ENCODE measurements at places on chromosomes 11 and 22.

DNA sequence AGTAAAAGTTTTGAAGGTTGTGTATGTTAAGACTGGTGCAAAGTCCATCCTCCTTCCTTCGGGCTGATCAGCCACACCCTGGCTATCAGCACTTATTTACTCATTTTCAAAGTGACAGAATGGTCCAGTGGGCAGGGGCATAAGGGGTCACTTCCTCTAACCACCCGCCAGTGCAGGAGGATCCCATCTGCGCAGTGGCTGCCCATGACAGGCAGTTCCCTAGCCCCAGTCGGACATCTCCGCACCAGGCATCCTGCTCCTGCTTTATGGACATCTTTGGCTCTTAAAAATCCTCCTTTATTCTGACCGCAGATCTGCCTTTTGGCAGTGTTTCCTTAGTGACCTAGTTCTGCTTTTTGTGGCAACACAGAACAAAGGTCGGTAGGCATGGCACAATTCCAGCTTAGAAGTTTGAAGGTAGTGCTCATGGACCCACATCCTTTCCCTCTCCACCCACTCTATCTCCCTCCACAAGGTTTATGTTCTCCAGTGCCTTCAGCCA lies 55.9 kb downstream of the BMAL1 start:
- peak; percentile 38 for DNase-seq

- DNase-seq = peak; percentile 41
Measured at GRCh38 chr11:74157169-74157568, 13.6 kb downstream of the C2CD3 start.

- no peak for DNase-seq
Measured at GRCh38 chr22:43441751-43442150, 29.9 kb downstream of the MPPED1 start.

DNA sequence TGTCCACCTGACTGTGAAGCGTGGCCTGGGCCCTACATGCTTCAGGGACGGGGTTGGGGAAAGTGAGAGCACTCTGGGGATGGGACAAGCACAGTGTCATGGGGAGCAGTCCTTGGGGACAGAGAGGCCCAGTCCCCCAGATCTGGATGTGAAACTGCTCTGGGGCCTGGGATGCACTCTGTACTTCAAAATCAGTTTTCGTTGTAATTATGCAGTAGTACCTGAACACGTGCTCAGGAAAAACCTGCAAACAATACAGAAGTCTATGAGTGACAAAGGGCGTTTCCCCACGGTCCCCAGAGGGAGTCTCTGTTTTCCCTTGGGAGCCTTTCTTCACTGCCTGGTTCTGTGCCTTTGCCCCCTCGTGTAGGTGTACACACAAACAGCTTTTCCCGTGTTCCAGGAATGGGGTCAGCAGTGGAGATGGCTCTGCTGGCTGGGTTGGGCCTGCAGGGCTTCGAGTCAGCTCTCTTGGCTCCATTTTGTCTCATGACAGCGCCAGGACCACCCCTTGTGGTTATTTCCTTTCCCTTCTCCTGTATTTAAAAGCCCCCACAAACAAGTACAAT lies 5.2 kb upstream of the TNFRSF13C start:
- no peak for DNase-seq

DNA sequence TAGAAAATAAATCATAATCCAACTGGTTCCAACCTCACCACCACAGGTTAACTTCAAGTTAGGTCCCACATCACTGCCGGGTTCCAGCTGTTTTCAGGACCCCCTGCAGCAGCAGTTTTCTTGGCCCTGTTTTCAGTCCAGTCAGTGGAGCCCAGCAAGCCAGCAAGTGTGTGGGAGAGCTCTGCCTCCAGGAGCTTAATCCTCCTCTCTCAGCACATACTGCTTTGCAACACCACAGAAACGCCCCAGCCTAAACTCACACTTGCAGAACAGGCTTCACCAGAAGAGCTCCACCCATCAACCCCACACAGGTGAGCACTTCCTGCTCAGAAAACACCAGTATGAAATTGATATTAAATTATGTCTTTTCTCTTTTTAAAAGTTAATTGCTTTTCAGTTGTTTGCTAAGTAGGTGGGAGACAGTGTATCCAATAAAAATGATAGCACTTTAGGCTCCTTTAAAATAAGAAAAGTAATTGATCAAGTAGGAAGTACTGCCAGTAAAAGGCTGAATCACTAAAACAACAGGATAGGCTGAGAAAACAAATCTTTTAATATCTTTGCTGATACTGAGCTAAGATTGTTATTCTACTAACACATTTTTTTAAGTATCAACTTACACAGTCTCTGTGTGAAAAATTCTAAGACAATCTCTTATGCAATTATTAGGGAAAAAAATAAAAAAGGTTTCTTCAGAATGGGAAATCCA lies 81.5 kb upstream of the TP53AIP1 start:
- no peak for DNase-seq

DNA sequence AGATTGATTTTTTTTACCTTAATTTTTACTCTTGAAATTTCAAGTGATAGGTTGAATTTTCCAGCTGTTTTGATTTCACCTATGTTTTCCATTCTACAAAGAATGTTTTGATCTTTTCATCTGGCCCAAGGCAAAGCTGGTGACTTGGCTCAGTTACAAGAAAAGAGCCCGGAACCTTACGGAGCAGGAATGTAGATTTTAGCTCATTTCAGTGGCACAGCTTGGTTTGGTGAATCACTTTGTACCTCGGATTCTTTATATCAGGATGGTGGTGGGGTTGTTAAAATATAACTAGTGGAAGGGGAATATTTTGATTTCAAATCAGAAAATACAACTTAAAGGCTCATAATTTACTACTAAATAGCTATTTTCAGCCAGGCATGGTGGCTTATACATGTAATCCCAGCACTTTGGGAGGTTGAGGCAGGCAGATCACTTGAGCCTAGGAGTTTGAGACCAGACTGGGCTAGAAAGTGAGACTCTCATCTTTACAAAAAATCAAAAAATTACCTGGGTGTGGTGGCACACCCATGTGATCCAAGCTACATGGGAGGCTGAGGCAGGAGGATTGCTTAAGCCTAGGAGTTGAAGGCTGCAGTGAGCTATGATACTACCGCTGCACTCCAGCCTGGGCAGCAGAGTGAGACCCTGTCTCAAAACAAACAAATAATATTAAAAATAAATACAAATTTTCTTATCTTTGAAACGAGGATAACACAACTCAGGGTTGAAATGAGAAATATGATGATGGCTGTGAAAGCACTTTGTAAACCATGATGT lies 9.4 kb upstream of the GRIK4 start:
- no peak for DNase-seq

DNA sequence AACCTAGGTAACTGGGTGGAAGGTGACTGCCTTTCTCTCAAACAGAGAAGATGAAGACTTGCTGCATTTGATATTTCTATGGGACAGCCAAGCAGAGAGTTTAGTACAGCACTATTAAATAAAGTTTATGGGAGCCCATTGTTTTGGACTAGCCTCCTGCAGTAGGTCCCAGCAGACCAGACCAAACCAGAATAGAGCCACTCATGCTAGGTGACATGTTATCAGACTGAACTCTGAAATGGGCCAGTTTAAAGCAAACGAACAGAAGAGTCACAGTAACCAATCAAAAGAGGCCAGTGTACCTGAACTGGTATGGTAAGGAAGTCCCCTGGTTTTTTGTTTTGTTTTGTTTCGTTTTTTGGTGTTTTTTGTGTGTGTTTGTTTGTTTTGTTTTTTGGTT lies 7.9 kb upstream of the MPZL2 start:
- no peak for DNase-seq

GRCh38 chr11:108220721-108221336 lies 1.6 kb downstream of the NPAT start:
- peak; percentile 31 for DNase-seq

GRCh38 chr11:86802601-86803051 lies 2.3 kb downstream of the PRSS23 start:
- DNase-seq = peak; percentile 67

- DNase-seq = peak; percentile 63
Measured at GRCh38 chr11:86990515-86990914, 35.3 kb upstream of the FZD4 start.

GRCh38 chr11:35087648-35088047 lies 51.3 kb upstream of the CD44 start:
- peak; percentile 24 for DNase-seq

DNA sequence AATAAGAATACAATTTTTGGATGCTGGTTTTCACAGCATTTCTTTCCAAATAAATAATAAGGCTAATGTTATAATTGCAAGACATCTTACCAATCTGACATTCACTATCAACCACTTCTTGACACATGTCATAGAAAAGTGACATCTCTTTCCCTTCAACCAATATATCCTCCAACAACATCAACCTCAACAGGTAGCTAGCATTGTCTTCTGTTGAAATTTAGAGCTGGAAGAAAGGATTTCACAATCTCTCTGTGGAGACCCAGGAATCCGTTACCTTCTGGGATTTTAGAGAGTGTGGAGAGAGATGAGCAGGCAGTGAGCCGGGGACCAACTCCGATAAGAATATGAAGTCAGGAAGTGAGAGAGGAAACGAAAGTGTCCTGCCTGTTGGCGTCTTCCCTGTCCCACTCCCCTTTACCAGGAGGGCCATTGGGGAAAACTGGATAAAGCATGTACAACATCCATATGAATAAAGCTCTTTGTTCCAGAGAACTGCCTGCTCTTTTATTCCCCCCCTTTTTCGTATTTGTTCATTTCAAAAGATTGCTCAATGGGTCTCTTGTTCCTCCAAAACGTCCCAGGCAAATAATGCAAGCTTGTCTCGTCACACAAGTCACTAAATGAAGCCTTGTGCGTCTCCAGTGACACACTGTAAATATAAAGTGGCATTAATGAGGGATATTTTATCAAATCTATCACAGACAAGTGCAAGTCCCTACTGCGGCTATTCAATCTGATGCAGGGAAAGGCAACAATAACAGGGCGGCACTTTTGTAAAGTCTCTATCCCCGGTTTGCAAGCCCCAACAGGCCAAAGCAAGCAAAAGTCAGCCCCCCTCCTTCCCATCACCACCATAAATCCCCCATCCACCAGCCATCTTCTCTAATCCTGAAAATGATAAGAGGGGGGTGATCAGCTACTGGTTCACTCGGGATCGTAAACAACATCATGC lies 3.4 kb downstream of the CADM1 start:
- DNase-seq = no peak

DNA sequence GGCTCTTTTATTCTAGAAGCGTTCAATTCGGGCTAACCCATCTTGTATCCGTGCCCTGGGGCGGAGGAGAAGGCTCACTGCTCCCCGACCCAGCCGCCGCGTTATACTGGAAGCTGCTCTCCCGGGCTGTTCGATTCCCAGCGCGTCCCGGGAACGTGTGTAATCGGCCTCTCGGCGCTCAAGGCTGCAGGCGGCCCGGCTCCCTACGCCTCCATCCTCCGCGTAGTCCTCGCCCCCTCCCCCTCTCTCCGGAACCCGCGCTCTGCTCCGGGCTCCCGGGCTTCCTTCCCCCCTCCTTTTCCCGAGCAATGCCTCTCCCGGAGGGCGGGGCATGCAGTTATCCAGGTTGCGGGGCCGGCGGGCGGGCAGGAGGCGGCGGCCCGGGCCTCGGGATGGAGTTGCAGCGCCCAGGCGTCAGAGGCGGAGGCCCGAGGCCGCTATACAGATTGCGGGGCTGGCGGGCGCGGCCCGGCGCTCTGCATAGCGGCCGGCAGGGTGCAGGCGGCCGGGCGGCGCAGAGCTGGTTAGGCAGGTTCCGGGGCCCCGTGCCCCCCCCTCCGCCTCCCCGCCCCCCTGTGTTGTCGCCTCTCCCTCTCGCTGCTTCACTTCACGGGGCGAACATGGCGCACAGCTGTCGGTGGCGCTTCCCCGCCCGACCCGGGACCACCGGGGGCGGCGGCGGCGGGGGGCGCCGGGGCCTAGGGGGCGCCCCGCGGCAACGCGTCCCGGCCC lies at the start of gene KMT2A:
TSS of gene KMT2A (plus strand) at position 600 of the 732 bp plus-strand sequence. CDS start at position 621, 21 bp downstream.
- peak; percentile 97 for DNase-seq

- no peak for DNase-seq
Measured at GRCh38 chr11:34168642-34169420, 63.4 kb downstream of the NAT10 start.

DNA sequence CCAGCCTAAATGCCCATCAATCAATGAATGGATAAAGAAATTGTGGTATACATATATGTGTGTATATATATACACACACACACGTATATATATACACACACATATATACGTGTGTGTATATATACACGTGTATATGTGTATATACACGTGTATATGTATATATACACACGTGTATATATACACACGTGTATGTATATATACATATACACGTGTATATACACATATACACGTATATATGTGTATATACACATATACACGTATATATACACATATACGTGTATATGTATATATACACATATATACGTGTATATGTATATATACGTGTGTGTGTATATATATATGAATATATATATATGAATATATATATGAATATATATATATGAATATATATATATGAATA lies 54.1 kb downstream of the C2CD3 start:
- no peak for DNase-seq

- DNase-seq = peak; percentile 56
Measured at GRCh38 chr22:37313376-37314314, 31.3 kb downstream of the CYTH4 start.

GRCh38 chr11:11963842-11964773 lies 44.3 kb downstream of the DKK3 start:
- DNase-seq = no peak

GRCh38 chr11:2305788-2306451 lies 4.1 kb downstream of the TSPAN32 start:
- DNase-seq = peak; percentile 62

- peak; percentile 93 for DNase-seq
Measured at GRCh38 chr11:45264839-45265515, 21.2 kb downstream of the SYT13 start.

- no peak for DNase-seq
Measured at GRCh38 chr11:93528252-93528651, 14.9 kb downstream of the SMCO4 start.

DNA sequence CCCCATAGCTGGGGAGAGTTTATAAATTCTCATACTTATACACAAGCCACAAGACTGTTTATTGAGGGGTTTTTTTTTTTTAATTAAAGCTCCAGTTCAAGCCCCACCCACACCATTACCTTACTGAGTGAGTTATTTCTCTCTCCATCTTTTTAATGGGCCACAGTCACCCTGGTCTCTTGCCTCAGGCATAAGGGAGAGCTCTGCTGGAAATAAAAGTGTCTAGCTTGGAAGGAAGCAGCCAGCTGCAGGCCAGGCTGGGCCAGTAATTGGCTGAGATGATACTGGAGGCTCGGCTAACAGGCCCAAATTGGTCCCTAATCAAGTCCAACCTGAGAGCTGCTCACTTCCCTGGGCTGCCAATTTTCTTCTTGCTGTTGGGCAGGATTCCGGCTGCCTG lies 174.1 kb downstream of the INSC start:
- DNase-seq = no peak

Data from GM23248 (cell line).